Fibroblast of pulmonary artery (primary cell): ENCODE measurements at places on chromosomes 1 and 21.

DNA sequence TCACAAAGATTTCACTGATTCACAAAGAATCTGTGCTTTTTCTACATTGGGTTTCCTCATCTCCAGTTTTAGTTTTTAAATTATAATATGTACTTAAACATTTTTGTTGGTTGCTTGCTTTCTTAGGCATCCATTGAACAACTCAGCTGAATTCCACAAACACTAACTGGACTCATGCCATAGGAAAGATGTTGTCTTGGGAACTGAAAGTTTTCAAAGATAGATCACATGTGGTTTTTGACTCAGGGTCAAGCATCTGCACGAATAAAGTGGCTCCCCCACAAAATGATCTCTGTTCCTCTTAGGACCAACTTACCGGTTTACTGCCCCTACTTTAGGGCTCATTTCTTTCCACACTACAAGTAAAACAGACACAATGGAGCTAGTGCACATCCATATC, 3.1 kb upstream of the KRTAP21-1 start:
- DNase-seq, result no peak

DNA sequence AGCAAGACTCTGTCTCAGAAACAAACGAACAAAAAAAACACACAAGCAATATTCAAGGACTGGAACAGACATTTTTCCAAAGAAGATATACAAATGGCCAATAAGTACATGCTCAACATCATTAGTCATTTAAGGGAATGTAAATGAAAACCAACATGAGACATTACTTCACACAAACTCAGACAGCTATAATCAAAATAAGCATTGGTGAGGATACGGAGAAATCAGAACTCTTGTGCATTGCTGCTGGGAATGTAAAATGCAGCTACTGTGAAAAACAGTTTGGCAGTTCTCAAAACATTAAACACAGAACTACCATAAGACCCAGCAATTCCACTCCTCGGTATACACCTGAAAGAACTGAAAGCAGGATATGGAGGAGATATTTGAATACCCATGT, 15.4 kb downstream of the NOL9 start:
- peak; percentile 18 for DNase-seq

DNA sequence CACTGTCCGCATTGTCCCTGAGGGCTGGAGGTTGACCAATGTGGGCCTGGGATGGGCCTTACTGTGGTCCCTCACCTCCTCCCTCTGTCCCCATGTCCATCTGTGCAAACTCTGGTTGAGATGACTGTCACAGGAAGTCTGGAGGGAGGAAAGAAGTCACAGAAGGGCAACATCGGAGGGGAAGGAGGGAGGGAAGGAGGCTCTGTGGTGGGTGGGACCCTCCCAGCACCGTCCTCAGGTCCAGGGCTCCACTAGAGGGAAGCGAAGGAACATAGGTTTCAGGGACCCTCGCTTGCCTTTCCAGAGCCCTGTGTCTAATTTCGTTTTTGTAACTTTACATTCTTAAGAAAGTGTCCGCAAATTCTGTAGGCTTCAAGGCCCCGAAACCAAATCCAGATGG, 111.3 kb upstream of the SLC44A3 start:
- no peak for DNase-seq

GRCh38 chr1:67171978-67172377, 5.7 kb downstream of the IL23R start:
- DNase-seq, result no peak

DNA sequence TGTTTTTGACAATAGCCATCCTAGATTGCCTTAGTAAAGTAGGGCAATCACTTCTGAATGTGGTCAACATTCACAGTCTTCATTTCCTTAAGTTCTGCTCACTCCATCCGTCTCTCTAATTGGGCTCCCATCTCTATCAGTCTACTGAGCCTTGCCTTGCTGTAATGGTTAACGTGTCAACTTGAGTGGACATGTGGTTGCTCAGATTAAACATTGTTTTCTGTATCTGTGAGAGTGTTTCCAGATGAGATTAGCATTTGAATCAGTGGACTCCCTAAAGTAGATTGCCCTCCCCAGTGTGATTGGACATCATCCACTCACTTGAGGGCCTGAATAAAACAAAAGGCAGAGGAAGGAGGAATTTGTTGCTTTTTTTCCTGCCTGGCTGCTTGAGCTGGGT, 26.4 kb downstream of the C1orf216 start:
- no peak for DNase-seq

- DNase-seq, result no peak
Measured at GRCh38 chr1:64711266-64711665, 33.6 kb upstream of the RAVER2 start.

- no peak for DNase-seq
Measured at GRCh38 chr1:150180474-150180873, 30.8 kb downstream of the PLEKHO1 start.

- no peak for DNase-seq
Measured at GRCh38 chr21:38864964-38865363, 59.2 kb downstream of the ETS2 start.

- no peak for DNase-seq
Measured at GRCh38 chr1:6776895-6777294, 8.4 kb upstream of the CAMTA1 start.

DNA sequence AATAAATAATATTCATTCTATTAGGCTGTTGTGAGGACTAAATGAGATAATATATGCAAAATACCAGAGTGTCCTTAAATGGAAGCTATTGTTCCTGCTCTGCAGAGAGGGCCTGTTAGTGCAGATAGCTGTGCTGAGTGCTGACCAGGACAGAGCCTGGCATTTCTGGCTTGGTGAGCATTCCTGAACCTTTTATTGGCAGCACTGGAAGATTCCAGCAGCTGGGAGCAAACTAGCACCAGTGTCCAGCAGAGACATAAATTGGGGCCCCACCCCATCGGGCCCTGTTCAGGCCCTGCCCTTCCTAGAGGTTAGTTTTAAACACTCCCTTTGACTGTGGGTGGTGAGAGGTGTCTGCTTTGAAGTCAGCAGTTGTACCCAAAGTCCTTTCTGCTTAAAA, 85.9 kb upstream of the GADD45A start:
- DNase-seq, result peak; percentile 9

DNA sequence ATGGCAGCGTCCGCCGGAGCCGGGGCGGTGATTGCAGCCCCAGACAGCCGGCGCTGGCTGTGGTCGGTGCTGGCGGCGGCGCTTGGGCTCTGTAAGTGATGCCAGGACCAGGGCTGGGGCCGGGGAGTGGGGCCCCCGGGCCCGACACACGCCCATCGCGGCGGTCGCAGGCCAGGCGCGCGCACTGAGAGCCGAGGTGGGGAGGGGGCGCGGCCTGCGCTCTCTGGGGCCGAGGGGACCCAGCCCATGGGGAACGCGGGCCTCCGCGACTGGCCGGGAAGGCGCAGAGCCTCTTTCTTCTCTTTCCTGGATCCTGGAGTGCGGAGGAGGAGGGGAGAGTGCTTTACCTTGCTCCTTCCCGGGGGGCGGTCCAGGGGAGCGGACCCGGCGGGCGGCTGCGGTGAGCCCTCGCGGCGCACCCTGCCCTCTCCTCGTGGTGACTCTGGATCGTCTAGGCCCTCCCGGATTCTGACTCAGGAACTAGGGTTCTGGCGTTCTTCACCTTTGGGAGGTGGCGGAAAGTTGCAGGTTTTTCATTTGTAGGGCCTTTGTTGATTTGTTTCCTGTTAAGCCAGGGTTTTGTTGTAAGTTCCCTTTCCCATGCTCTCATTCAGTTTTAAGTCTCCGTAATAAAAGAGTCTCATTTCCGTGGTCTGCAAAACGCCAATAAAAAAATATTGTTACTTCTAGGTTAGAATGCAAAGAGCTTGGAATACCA, 529 bp downstream of the MPZL1 start:
- DNase-seq, result peak; percentile 22

DNA sequence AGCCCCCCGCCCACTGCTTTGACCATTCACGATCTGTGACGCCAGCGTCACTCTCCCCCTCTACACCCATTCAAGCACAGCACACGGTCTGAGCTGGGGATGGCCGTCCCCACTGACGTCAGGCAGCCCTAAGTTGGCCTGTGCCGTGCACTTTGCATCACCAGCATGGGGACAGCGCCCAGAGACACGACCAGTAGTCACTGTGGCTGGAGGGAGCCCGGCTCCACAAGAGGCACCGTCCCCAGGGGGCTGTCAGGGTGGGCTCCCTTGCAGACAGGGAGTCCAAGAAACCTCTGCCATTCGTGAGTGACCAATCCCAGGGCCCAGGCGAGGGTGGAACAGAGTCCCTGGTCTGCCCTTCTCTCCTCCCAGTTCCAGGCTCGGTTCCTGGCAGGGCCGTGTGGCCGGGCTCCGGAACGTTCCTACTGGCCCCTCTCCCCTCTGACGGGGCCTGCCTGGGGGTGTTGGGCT, 2.3 kb downstream of the KRTAP10-8 start:
- DNase-seq, result no peak

GRCh38 chr1:119004781-119005180, 16.6 kb upstream of the TBX15 start:
- no peak for DNase-seq

- no peak for DNase-seq
Measured at GRCh38 chr21:43588957-43589356, 70.3 kb downstream of the HSF2BP start.

DNA sequence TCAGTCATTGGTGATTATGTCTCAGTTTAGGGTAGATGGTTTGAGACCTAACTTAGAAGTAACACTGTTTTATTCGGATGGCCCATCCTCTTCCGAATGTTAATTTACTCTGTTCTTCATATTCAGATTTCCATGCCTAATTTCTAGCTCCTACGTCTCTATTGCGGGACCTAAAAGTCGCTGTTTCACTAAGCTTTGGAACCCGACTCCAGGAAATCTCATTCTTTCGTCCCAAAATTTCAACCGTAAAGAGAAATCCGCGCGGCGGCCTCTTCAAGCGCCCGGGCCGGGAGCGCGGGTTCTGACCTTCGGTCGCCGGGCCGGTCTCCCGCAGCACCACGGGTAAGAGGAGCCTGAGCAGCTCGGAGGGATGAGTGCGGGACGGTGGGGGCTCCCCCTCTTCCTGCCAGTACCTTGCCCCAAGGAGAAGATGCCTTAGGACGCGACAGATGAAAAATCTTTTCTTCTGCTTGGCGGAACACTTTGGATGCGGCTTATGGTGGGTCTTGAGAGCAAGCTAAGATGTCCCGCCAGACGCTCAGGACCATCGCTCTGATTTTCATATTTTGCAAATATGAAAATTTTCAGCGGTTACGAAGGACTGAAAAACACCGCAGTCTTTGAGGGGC, 128.7 kb downstream of the PPIAL4G start:
- DNase-seq, result no peak

GRCh38 chr1:226798427-226799411, 59.6 kb upstream of the ITPKB start:
- no peak for DNase-seq

GRCh38 chr1:239951511-239952140, 140.1 kb upstream of the FMN2 start:
- peak; percentile 73 for DNase-seq

- no peak for DNase-seq
Measured at GRCh38 chr21:36695671-36696389, 3.1 kb upstream of the SIM2 start.

DNA sequence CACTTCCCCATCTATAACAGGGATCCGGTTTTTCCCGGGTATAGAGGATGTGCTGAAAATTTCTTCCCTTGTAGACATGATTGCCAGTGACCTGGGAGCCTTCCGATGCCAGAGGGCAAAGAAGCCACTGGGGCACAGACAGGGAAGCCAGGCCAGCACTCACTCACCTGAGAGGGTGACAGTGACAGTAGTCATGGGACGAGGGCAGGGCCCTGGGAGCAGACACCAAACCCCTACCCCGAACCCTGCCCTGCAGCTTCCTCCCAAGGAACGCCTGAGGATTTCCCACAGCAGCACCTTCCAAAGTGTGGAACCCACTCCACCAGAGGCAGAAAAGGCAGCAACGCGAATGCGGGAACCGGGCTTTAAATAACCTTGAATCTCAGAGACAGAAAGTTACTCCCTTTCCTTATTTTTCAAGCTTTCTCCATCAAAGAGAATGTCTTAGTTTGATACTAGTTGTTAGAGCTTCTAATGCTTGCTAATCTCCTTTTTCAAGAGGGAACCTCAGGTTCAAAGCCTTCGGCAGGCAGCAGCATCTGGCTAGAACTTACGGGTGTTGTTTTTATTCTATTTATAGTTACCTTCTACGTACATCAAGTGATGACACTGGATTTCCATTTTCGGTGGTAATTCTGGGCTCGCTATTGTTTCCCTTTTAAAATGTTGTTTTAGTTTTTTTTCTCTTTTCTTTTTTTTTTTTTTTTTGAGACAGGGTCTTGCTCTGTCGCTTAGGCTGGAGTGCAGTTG, 2.8 kb downstream of the DDOST start:
- no peak for DNase-seq

DNA sequence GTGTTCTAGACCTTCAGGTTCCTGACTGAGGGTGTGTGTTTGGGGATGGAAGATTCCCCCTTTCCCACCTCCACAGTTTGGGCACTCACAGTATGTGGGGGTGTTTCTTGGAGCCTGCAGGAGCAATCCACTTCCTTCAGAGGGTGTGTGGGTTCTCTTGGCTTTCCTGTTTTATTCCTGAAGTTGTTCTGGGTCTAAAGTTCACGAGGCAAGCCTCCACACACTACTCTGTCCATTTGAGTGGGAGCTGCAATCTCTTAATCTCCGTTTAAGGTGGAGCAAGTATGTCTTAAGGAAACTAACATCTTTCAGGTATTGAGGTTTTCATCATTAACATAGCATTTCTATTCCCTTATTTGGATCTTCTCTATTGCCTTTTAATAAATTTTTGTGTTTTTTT, 141.8 kb downstream of the TENT5C start:
- DNase-seq, result no peak

- peak; percentile 15 for DNase-seq
Measured at GRCh38 chr1:182069028-182069466, 7.5 kb upstream of the ZNF648 start.

DNA sequence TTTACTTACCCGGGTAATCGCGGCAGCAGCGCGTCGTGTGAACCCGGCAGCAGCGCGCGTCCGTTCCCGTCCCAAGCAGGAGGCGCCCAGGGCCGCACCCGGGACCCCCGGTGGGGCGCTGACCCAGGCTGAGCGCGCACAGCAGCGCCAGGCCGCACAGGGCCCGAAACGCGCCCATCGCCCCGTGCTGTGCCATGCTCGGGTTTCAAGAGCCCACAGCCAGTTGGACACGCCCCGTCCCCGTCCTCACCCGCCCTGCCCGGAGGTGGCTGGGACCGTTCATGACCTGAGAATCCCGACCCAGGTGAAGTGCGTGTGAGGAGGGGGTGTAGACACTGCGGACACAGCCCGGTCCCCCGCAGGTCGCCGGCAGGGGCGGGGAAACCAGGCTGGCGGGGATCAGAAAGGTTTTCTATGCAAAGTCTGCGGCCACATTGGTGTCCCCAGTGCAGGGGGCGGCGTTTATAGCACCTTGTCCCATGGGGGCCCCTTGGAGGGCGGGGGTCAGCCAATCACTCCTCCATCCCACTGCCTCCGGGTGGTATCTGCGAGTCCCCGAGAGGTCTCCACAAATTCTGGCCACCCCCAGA, at the start of gene TNFRSF18:
TSS of gene TNFRSF18 (minus strand) at position 217 of the 590 bp plus-strand sequence. CDS start at position 196, 21 bp downstream.
- DNase-seq, result no peak

- no peak for DNase-seq
Measured at GRCh38 chr1:111963985-111964738, 25.3 kb downstream of the KCND3 start.
